ENCODE measurements at places on chromosomes 3 and 15.
A peak's percentile ranks its signal among the peaks of the same experiment; 100 is the strongest.

GRCh38 chr3:34106879-34107278, 308.4 kb downstream of the PDCD6IP start:
- peak; percentile 42 for DNase-seq

GRCh38 chr3:123036352-123037014, 8.9 kb upstream of the SEMA5B start:
- DNase-seq: no peak

DNA sequence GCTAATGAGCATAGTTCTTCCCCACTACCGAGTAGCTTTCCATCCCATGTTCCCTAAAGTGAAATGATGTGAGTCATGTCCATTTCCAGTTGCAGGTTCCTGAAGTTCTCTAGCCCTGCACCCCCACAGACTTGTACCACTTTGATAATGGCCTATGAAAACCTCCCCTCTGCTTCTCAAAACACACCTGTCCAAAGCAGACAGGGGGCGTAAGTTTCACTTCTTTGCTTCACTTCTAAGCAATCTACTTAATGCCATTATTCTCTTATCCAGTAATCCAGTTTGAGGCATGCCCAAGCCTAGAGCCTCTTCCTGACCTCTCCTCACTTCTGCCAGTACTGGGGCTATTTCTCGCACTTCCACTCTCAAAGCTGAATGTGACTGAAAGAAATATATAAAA, 305.1 kb downstream of the IGSF11 start:
- DNase-seq: no peak

DNA sequence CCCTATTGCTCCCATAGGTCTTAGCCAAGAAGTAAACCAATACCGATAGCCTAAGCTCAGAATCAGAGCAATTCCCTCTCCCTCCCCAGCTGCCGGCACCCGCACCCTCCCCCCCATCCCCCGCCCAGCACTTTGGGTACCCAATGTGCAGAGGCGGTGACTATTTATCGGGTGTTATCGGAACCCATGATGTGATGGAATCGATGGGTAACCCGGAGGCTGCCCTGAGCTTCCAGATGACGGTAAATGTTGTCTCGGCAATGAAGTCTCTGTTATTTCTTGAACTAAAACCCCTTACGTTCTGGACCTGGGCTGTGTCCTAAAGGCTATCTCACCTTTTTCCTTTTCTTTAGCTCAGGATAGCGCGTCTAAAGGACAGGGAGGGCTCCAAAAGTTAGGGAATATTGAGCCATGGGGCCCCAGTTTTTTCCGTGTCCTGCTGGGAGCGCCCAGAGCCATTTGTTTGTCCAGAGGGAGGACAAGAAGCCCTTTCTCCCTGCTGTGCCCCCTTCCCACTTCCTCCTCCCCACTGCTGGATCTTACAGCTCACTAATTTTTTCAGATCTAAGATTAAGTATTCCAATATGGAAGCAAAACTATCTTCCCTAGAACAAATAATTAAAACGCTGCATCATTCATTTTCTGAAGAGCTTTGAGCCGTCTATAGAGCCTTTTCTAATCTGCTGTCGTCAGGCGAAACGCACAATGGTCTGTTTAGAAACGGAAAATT, 1.5 kb downstream of the SLITRK3 start:
- no peak for DNase-seq

GRCh38 chr3:71305231-71306206, 278.0 kb downstream of the FOXP1 start:
- no peak for DNase-seq
